ENCODE measurements at places on chromosomes 4 and X. TPM values are rescaled to one million over a fixed set of nuclear protein-coding genes. Genes with fewer than 3 reads are reported as not detected.

Gene SPANXA2
- not detected for polyA plus RNA-seq

Gene FAM50A
- 119 TPM for polyA plus RNA-seq

Gene FAM9C
- not detected for polyA plus RNA-seq

Gene ABCB7
- polyA plus RNA-seq, result 24.7 TPM

Gene CDX4
- polyA plus RNA-seq, result not detected

Gene PDGFRA
- polyA plus RNA-seq, result 4.3 TPM

Gene PDGFC
- 2.5 TPM for polyA plus RNA-seq

Gene MAGEA4
- polyA plus RNA-seq, result not detected

Gene VEGFC
- polyA plus RNA-seq, result 4.0 TPM

Gene RBMX
- polyA plus RNA-seq, result 61.0 TPM

Gene IGSF1
- polyA plus RNA-seq, result 0.65 TPM

Gene RTL5
- polyA plus RNA-seq, result 1.5 TPM

Gene RS1
- polyA plus RNA-seq, result not detected

Gene ADH4
- polyA plus RNA-seq, result 0.12 TPM

Gene UTP14A
- polyA plus RNA-seq, result 14.0 TPM

Measured in heart left ventricle (tissue), 16 donors.